ENCODE measurements at places on chromosomes 3 and 15.

GRCh38 chr3:171260899-171261298, 199.3 kb downstream of the TNIK start:
- DNase-seq: no peak

DNA sequence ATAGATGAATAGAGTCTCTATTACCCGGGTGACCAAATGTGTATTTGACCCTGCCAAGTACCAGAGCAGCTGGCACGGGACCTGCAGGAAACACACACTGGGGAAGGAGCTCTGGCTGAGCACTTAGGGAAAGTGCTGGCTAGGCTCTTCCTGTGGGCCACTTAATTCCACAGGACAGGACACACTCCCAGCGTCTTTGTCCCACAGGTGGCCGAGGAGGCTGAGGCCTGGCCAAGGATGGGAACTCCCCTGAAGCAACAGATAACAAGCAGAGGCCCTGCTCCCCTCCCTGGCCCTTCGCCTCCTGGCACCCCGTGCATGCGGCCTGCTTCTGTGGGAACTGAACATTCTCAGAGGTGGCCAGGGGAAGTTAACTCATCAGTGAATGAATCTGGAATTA, 180.8 kb downstream of the ATP10A start:
- no peak for DNase-seq

GRCh38 chr3:159848348-159849118, 140.1 kb upstream of the IL12A start:
- DNase-seq: no peak

- no peak for DNase-seq
Observed at GRCh38 chr3:133505813-133506212, 67.7 kb upstream of the CDV3 start.

- DNase-seq: no peak
Observed at GRCh38 chr3:152638214-152638613, 196.7 kb upstream of the P2RY1 start.

DNA sequence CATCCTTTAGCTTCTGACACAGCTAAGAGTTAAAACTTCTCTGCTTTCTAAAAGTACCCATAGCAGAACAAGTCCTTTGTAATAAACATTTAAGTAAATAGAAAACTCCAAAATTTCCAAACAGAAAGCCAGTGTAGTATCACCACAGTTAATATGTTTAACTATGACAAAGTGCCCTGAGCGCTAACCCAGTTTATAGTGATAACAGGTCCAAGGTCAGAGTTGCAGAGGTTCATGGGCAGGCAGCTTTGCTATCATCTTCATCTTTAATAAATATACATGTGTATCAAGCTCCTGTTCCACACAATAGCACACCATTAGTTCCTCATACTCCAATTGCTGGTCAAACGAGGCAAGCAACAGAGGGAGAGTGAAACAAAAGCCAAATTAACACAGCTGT, 12.4 kb upstream of the TOP2B start:
- DNase-seq: no peak

- DNase-seq: no peak
Observed at GRCh38 chr15:88348579-88349230, 92.2 kb upstream of the NTRK3 start.

Data from bone marrow (tissue), 2 donors.